ENCODE measurements at places on chromosomes 7 and 10.
A peak's percentile ranks its signal among the peaks of the same experiment; 100 is the strongest.

- no peak for DNase-seq
Observed at GRCh38 chr7:131034166-131034881, 293.4 kb upstream of the MKLN1 start.

GRCh38 chr10:103850572-103850895 is 4.8 kb downstream of the SH3PXD2A start:
- DNase-seq: no peak

GRCh38 chr10:88312855-88313254 is 270.3 kb downstream of the RNLS start:
- DNase-seq: no peak

DNA sequence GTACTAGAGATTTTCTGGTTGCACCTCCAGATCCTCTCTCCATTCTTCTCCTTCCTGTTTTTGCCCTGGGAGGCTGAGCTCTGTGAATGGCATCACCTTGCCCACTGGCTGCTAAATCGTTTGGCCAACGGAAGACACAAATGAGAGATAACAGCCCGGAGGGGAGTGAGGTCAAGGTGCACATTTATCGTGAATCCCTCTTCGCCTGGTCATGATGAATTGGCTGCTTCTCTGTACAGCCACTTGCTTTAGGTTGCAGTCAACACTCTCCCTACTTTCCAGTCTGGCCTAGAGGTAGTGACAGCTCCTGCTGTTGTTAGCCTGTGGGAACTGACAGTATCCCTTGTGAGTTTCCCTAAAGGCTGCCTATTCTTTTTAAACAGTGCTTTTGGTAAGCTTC is 85.4 kb upstream of the CHCHD3 start:
- DNase-seq: no peak

- DNase-seq: no peak
Observed at GRCh38 chr10:10865913-10866312, 151.8 kb upstream of the CELF2 start.

DNA sequence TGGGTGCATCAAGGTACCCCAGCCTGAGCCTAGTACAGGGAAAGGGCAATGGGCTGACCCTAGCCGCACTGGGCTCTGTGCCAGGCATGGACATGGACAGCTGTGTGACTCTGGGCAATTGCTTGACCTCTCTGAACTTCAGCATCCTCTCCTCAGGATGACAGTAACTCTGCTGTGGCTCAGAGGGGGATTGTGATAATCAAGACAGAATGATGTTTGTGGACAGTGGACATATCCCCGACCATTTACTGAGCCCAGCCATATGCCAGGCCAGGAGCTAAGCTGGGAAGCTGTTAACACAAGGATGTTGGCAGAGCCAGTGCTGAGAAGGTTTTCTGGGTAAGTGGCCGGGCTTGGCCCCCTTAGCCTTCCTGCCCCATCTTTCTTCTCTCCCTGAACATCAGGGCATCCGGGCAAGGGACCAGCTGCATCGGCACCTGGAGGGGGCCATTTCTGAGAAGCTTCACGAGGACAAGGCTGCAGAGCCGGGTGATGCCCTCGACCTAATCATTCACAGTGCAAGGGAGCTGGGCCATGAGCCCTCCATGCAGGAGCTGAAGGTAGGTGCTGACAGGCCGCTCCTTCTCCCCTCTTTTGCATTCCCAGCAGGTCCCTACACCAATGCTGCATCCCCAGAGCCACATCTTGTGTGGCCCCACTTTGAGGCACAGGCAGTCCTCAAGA is 3.5 kb downstream of the CYP26C1 start:
- no peak for DNase-seq

- DNase-seq: no peak
Observed at GRCh38 chr10:33833566-33833965, 499.1 kb upstream of the NRP1 start.

DNA sequence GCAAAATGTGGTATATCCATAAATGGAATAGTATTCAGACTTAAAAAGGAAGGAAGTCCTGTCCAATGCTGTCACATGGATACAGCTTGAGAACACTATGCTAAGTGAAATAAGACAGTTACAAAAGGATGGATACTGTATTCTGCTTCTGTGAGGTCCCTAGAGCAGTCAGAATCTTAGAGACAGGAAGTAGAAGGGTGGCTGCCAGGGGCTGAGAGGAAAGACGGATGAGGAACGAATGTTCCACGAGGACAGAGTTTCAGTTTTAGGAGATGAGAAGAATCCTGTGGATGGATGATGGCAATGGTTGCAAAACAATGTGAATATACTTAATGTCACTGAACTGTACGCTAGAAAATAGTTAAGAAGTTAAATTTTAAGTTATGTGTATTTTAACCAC is 3.8 kb downstream of the PRKCQ start:
- DNase-seq: peak; percentile 46

GRCh38 chr10:88292185-88292514 is 291.0 kb downstream of the RNLS start:
- DNase-seq: no peak

- no peak for DNase-seq
Observed at GRCh38 chr10:68829521-68829920, 2.2 kb downstream of the STOX1 start.

DNA sequence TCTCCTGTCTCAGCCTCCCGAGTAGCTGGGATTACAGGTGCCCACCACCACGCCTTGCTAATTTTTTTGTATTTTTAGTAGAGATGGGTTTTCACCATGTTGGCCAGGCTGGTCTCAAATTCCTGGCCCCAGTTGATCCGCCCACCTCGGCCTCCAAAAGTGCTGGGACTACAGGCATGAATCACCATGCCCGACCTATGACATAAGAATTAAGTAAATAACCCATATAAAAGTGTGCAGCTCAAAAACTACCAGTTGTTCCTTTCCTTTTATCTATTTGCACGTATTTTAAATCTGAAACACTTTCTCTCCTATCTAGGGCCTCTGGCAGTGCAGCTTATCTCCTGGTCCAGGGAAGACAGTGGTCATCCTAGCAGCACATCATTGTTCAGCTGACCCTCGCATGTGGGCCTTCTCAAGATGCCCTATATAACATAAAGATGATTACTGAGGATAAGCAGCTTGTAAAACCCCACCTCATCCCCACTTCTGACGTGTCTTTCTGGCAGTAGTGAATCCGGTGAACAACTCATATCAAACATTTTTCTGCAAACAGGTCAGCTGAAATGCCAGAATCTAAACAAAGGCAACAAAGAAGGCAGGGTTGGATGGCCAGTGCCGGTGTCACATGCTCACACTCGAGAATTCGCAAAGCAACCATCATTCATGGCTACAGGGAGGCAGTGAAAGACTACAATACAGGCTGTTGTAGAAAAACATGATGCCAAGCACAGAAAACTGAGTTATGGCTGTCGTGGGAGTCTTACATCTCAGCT is 36.0 kb upstream of the KCNIP2 start:
- no peak for DNase-seq

GRCh38 chr7:150978126-150978789 is at the start of gene KCNH2:
Gene KCNH2, minus strand, starts transcription at chr7:150978321. Its CDS starts 408 bp downstream, at chr7:150977913.
- peak; percentile 50 for DNase-seq

- DNase-seq: no peak
Observed at GRCh38 chr10:122269059-122269687, 1.9 kb upstream of the BTBD16 start.

DNA sequence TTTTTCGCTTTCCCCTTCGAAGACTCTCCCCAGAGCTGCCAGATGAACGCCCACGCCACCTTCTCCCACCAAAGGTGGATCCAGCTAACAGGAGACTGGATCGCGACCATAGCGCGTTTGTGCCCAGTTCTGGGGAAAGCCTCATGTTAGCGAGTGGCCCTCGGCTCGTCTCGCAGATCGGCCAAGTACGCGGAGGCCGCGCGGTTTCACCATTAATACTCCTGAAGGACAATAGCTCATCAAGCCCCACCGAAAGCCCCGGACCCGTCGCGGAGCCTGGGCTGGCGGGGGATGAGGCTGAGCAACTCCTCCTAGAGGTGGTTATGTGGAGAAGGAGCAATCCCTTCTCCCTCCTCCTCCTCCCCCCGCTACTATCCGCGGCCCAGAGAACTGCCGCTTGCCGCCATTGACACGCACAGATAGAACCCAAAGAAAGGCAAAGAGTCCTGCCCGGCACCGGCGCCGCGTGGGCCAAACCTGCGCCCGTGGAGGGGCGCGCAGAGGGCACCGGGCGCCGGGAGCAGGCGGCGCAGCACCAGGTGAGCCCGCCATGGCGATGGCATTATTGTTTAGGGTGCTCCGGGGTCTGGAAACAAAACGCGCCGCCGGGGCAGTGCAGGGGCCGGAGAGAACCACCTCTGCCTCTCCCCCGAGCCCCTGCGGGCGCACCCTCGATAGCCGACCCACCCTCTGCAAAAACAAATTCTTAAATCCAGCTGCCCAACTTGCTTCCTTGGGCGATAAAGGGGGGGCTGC is at the start of gene MACROH2A2:
Gene MACROH2A2, plus strand, starts transcription at position 385 of the 756 bp plus-strand sequence. CDS start 22,813 bp downstream, outside the sequence.
- no peak for DNase-seq

- DNase-seq: no peak
Observed at GRCh38 chr7:33750177-33750576, 155.2 kb upstream of the BMPER start.

DNA sequence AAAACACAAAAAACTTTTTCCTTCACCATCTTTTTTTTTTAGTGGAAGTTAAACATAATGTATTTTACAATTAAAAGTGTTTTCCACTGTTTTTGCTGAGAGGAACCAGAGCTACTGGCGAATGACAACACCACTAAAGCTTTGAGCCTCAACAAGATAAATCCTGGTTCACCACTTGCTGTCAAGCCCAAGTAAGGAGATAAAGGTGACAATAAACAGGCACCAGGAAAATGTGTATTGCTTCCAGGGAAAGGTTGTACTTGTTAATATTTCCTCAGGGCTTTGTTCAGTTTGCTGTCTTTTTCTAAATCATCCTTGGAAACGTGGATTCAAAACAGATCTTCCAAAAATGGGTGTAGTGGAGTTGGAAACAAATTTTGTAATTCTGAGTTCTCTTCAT is 109.9 kb upstream of the ANKRD30A start:
- no peak for DNase-seq

DNA sequence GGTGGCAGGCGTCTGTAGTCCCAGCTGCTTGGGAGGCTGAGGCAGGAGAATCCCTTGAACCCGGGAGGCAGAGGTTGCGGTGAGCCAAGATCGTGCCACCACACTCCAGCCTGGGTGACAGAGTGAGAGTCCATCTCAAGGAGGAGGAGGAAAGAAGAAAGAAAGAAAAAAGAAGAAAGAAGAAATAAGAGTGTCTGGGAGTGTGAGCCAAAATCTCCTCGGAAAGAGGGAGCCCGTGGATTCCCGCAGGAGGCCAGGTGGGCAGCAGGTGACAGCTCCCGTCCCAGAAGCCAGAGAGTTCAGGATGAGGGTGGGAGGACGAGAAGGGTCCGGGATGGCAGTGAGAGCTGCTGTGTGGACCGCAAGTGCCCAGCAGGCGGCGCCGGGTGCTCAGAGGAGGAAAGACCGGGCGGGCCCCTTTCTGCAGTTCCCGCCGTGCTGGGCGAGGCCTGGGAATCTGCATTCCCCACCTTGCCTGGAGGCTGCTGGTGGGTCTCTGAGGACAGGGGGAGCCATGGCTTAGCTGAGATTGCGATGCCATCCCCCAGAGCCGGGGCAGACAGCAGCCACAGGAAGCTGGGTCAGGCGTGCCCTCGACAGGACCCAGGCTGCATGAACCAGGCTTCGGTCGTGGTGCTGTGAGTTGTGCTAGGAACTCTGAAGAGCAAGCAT is 17.1 kb upstream of the AMZ1 start:
- DNase-seq: peak; percentile 69

- no peak for DNase-seq
Observed at GRCh38 chr10:107474650-107475049, 310.1 kb upstream of the SORCS1 start.

- no peak for DNase-seq
Observed at GRCh38 chr7:44823255-44823781, 24.6 kb downstream of the H2AZ2 start.

GRCh38 chr7:7816084-7816483 is 97.7 kb upstream of the RPA3 start:
- peak; percentile 51 for DNase-seq

- DNase-seq: peak; percentile 66
Observed at GRCh38 chr7:131106681-131107336, 220.9 kb upstream of the MKLN1 start.

GRCh38 chr10:110681023-110681681 is 37.0 kb downstream of the RBM20 start:
- peak; percentile 9 for DNase-seq

DNA sequence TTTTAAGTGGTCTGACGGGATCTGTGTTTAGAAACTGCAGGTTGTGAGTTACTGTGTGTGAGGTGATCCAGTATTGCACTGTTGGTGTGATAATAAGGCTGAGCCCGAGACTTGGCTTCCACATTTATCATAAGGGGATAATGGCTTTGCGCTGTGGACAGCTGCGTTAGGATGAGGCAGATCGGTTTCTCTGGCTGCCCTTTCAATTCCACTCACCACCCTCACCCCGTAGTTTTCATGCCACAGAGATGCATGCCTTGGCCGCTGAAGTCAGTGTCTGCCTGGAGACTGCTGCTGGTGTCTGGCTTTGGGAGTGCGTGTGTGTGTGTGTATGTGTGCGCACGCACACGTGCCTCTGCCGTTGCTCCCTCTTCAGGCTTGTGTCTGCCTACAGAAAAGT is 273.0 kb downstream of the CCDC3 start:
- no peak for DNase-seq

DNA sequence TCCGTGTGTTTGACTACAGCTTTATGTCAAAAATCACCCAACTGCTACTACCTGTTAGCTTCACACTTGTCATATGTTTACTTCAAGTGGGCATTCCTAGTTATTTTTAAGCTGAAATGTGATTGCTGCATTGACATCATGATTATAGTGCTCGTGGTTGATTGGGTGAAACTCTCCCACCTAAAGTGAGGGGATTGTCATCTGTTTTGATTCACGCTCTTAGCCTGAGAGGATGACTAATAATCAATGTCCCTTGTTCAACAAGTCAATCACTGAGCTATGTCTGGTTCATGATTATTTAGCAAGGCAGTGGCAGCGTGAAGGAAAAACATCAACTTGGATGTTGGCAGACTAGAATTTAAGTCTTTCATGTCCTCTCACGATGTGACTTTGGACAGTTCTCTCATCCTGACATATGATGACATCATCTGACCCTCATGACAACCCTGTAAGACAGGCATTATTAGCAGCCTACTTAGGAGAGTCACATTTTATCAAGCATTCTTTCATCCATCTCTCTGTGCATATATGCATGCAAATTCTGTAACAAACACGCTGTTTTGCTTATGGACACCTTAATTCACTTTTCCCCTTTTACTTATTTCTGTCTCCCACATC is 352.6 kb upstream of the ZMIZ1 start:
- no peak for DNase-seq

DNA sequence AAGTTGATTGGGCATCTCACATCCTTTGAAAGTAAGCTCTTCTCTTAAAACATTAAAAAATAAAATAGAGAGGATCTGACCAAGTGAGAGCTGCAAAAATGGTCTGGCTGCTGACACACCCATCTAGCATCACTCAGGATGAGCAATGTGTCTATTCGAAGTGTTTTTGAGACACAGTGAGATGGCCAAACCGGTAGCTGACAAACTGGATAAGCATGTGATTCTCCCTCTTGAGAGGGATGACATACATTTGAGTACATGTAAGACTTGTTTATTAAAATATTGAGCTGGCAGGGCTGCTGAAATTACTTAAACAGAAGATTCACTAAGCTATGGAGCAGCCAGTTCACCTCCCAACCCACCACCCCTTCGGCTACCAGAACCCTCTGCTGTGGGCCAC is 333.9 kb downstream of the ADRA2A start:
- no peak for DNase-seq
